ENCODE measurements at places on chromosomes 4 and X. TPM values are rescaled to one million over a fixed set of nuclear protein-coding genes. Genes with fewer than 3 reads are reported as not detected.

The CFAP97 gene
- 10.5 TPM for total RNA-seq

DNA sequence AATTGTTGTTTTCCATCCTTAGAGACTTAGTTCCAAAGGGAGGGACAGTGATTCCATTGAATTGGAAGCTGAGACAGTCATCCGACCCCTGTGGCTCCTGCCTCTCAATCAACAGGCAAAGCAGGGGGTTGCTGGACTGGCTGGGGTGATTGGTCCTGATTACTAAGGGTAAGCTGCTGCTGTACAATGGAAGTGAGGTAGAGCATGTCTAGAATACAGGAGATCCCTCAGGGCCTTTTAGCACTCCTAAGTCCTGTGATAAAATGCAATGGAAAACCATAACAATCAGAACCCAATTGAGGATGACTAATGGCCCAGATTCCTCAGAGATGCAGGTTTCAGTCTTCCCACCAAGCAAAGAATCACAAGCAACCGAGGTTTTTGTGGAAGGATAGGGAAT lies 127.6 kb downstream of the AASDH start:
- H3K4me3 ChIP-seq, result no peak overlapping the region
- H3K4me1 ChIP-seq, result no peaks in the 10 kb centered on the region
- no peaks in the 10 kb centered on the region for H3K36me3 ChIP-seq
- peaks cover 6% of the 10 kb centered on the region for H3K27me3 ChIP-seq
- H3K27ac ChIP-seq, result no peak overlapping the region
- DNase-seq, result no peak

GRCh38 chr4:98314791-98315565 lies 53.8 kb downstream of the RAP1GDS1 start:
- peaks cover under 1% of the 10 kb centered on the region for H3K36me3 ChIP-seq
- no peak for DNase-seq
- H3K4me1 ChIP-seq, result no peaks in the 10 kb centered on the region
- H3K27me3 ChIP-seq, result no peaks in the 10 kb centered on the region
- H3K27ac ChIP-seq, result no peak overlapping the region

GRCh38 chr4:181756451-181757095 lies 486.6 kb upstream of the TENM3 start:
- no peak for DNase-seq
- no peaks in the 10 kb centered on the region for H3K36me3 ChIP-seq
- 0 out of 2 replicates have a peak, but pooled peaks cover 5% of the 10 kb centered on the region for H3K27me3 ChIP-seq
- no peak overlapping the region for H3K4me3 ChIP-seq
- no peak overlapping the region for H3K27ac ChIP-seq

GRCh38 chr4:159344877-159345276 lies 242.0 kb downstream of the RAPGEF2 start:
- H3K4me1 ChIP-seq, result no peaks in the 10 kb centered on the region
- H3K27me3 ChIP-seq, result no peaks in the 10 kb centered on the region
- no peak overlapping the region for H3K4me3 ChIP-seq
- no peak overlapping the region for H3K27ac ChIP-seq

- no peaks in the 10 kb centered on the region for H3K27me3 ChIP-seq
- no peaks in the 10 kb centered on the region for H3K36me3 ChIP-seq
- peak overlapping the region; percentile 81 for H3K27ac ChIP-seq
- peak; percentile 79 for DNase-seq
- H3K4me3 ChIP-seq, result no peak overlapping the region
- H3K4me1 ChIP-seq, result peaks cover 30% of the 10 kb centered on the region
Observed at GRCh38 chr4:76658231-76659102, 223.4 kb downstream of the SHROOM3 start.

The SERPINA7 gene
- total RNA-seq, result not detected

GRCh38 chr4:101299021-101299420 lies 48.3 kb downstream of the PPP3CA start:
- no peak overlapping the region for H3K27ac ChIP-seq
- H3K27me3 ChIP-seq, result no peaks in the 10 kb centered on the region
- H3K4me3 ChIP-seq, result no peak overlapping the region
- H3K36me3 ChIP-seq, result no peaks in the 10 kb centered on the region
- DNase-seq, result no peak
- no peaks in the 10 kb centered on the region for H3K4me1 ChIP-seq

The SASH3 gene
- total RNA-seq, result not detected

GRCh38 chr4:92112805-92113204 lies 191.0 kb upstream of the GRID2 start:
- H3K4me1 ChIP-seq, result 0 out of 2 replicates have a peak, but pooled peaks cover 5% of the 10 kb centered on the region
